Muscle of back (tissue), 13 donors: ENCODE measurements at places on chromosomes 11 and 22.

DNA sequence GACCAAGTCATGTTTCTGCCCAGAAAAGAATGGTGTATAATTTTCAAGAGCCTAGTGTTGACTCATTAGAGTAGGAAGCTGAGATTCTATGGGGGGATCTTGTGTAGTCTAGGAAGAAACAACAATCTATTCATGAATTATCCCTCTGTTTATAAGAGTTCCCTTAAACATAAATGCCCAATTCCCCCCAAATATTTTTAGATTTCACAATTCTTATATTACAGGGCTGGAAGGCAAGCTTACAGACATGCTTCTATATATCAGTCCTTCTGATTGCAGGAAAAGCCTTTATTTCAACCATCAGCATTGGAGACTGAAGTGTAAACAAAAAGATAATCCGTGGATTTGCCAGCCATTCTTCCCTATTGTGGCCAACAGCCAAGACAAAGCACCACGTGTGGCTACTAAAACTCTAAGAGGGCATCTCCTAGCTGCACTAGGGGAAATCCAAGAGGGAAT lies 71.4 kb downstream of the NAT10 start:
- DNase-seq: no peak

GRCh38 chr22:35684270-35684700 lies 33.4 kb upstream of the APOL5 start:
- peak; percentile 68 for DNase-seq

GRCh38 chr11:45158891-45159605 lies 12.6 kb downstream of the PRDM11 start:
- no peak for DNase-seq

DNA sequence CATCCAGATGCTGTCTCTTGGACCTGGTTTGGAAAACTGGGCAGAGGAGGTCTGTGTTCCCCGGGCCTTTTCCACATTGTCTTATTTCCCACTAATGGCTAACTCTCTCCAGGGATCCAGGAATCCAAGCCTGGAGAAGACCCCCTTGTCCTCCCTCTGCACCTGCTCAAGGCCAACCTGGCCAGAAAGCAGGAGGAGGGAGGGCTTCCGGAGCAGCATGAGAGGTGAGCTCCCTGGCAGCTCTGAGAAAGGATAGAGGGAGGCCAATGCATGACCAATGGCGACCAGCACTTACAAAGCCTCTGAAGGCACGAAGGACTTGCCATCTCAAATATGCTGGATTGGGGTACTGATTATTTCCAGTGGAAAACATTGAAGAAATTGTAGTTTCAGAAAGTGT lies 445.0 kb upstream of the B3GAT1 start:
- DNase-seq: no peak

DNA sequence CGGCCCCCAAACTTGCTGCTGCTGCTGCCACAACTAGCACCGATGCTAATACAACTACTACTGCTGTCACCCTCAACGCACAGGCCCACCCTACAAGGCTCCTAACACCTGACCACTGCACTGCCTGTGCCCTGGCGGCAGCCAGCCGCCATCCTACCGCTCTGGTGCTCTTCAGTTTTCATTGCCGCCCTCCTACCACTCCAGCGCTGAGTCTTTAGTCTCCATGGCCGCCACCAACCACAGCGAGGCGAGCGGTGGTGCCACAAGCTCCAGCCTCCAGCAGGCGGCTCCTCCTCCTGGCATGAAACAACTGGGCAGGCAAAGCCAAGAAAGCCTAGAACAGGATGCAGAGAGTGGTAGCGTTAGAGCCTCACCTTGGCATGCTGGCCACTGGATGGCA lies 5.0 kb upstream of the RFPL3 start:
- DNase-seq: no peak

- DNase-seq: no peak
Observed at GRCh38 chr11:46918083-46918787, at the start of gene LRP4. Gene LRP4, minus strand, starts transcription at chr11:46918550. Its CDS starts 171 bp downstream, at chr11:46918379.

- DNase-seq: no peak
Observed at GRCh38 chr11:81687057-81687456, 1046.6 kb downstream of the FAM181B start.
